ENCODE measurements at places on chromosomes 3 and 15. TPM values are rescaled to one million over a fixed set of nuclear protein-coding genes. Genes with fewer than 3 reads are reported as not detected.

Gene MEX3B
- 0.72 TPM for total RNA-seq

Gene FAM162A
- 167 TPM for total RNA-seq

Gene CNTN6
- total RNA-seq = 0.11 TPM

Gene WNT5A
- 3.9 TPM for total RNA-seq

Gene TTLL13
- total RNA-seq = 1.2 TPM

Gene TM6SF1
- total RNA-seq = 1.5 TPM

Gene RFTN1
- 10.2 TPM for total RNA-seq

Gene GREM1
- 18.9 TPM for total RNA-seq

Gene SNURF
- 6.8 TPM for total RNA-seq

DNA sequence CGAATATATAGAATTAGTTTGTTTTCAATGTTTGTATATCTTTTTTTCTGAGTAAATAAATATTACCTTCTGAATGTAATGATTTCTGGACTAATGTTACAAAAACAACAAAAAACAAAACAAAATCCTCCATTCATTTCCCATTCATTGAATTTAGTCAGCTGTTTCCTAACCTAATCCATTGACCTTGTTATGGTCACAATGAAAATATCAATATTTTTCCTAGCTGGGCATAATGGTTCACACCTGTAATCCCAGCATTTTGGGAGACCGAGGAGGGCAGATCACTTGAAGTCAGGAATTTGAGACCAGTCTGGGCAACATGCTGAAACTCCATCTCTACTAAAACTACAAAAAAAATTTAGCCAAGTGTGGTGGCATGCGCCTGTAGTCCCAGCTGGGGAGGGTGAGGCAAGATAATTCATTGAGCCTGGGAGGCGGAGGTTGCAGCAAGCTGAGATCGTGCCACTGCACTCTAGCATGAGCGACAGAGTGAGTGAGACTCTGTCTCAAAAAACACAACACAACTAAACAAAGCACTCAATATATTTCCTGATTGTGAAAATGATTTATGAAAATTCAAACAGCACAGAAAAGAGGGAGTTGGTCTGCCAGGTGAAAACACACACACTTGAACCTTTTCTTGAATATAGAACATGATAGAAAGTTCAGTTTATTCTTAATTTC is 23.0 kb upstream of the PLSCR4 start:
- no peak for DNase-seq

- no peak for DNase-seq
These were observed 124.4 kb upstream of the CGNL1 start for GRCh38 chr15:57251941-57252340.

DNA sequence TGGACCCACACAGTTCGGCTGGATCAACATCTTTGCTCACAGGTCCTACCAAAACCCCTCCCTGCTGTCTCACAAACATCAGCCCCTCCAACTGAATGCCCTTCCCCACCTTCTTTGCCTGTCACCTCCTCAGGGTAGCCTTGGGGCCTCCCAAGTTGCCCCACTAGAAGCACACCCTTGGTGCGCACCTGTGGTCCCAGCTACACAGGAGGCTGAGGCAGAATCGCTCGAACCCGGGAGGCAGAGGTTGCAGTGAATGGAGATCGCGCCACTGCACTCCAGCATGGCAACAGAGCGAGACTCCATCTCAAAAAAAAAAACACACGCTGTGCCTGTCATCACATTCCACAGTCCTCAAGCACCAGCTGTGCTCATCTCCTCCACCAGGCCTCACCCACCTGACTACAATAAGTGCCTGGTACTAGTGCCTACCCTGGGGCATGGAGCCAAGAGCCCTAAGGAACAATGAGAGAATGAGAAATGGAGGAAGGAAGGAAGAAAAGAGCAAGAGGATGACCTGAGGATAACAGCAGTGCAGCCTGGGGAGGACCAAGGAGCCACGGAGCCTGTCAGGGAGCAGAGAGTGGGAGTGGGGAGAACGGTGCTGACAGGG is 26.0 kb downstream of the RPN1 start:
- no peak for DNase-seq

GRCh38 chr3:24646790-24647189 is 152.1 kb upstream of the THRB start:
- DNase-seq = no peak

GRCh38 chr15:86879250-86880229 is 799.9 kb downstream of the AGBL1 start:
- DNase-seq = no peak

DNA sequence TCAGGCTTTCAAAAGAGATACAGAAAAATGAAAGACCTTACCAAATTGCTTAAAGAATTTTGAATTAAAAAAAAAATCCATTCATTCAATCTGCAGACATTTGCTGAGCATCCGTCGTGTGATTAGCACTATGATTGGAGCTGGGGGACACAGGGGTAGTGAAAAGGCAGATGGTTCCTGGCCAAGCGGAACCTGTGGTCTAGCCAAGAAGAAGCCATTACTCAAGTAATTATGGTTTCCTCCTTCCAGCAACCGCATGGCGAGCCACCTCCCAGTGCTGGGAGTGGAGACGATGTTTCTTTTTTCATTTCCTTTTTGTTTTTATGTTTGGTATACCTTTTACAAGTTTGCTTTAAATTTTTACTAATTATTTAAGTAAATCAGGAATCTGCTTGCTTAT is 140.2 kb downstream of the CACNA2D3 start:
- no peak for DNase-seq

DNA sequence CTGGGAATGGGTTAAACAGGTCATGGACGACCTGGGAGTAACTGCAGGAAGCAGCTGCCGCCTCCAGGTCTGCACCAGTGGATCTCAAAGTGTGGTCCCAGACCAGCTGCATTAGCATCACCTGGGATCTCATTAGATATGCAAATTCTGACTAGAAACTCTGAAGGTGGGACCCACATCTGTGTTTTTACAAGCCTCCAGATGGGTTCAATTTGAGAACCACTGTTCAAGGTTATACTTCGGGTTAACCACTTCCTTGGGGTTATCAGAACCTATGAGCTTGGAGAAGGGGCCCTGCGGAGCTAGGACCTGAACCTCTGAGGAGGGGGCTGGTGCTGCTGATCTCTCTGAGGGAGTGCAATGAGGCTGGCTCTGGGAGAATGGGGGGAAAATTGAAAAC is 324.8 kb upstream of the CTDSPL start:
- DNase-seq = no peak

- DNase-seq = no peak
These were observed 44.9 kb downstream of the FGF7 start for GRCh38 chr15:49467746-49468480.

DNA sequence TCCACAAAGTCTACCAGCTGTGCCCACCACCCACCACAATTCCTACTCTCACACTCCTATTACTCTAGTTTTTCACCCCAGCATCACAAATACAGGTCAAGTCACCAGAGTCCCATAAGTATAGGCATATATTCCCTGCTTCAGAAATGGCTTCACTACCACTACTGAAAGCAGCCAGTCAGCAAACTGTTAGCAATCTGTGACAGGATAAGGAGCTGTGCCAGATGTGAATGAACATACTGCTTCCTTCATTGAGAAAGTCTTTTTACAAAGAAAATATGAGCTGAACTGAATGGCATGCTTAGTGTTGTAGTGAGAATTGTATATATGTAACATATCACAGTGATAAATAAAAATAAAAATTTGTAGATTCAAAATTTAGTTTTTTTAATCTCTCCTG is 76.8 kb downstream of the C3orf85 start:
- DNase-seq = no peak

DNA sequence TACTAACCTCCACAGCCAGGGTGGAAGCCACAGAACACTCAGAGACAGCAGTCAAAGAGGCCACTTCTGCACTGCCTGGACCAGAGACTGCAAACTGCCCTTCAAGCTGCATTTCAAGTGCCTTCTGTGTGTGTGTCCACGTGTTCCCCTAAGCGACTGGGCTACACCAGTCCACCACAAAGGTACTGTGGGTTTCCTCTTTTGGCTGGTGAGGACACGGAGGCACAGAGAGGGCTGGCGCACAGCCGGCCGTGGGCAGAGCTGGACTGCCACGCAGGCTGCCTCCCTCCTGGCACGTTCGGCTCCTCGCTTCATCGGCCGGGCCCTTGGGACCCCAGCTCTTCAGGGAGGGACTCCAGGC is 60.9 kb downstream of the MGLL start:
- DNase-seq = no peak

GRCh38 chr3:69558912-69559311 is 173.0 kb upstream of the FRMD4B start:
- DNase-seq = peak; percentile 46

GRCh38 chr3:105834768-105835167 is 34.0 kb downstream of the CBLB start:
- DNase-seq = no peak
